PC-9 (cell line): ENCODE measurements at places on chromosomes 2 and 18.
A peak's percentile ranks its signal among the peaks of the same experiment; 100 is the strongest.

DNA sequence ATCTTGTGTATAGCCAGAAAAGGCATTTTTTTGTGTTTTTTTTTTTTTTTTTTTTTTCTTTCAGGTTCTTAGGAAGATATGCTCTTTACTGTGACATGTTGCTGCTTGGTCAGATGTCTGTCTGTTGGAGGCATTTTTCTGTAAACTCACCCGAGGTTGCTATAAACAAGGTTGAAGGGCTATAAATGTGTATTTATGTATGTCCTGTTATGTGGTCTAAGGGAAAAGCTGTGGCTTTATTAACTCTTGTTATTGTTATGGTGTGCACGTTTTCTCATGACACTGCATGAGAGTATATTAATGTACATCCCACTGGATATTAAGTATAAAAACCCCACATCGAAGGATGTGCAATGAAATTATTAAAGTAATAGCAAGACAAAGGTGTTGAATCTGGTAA lies 102.0 kb downstream of the ZNF532 start:
- DNase-seq = no peak

DNA sequence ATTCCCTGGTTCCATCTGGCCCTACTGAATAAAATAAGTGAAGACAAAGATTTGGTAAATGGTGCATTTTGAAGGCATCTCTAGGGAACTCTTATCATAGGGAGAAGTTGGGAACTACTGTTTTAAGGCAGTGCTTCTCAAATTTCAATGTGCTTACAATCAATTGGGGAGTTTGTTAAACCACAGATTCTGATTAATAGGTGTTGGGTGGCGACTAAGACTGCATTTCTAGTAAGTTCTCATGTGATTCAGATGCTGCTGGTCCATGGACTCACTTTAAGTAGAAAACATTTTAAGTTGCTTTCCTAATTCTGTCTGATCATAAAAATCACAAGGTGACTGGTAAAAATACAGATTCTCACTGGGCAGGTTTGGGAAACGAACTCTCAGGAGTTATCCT lies 14.6 kb downstream of the FARSB start:
- no peak for DNase-seq

DNA sequence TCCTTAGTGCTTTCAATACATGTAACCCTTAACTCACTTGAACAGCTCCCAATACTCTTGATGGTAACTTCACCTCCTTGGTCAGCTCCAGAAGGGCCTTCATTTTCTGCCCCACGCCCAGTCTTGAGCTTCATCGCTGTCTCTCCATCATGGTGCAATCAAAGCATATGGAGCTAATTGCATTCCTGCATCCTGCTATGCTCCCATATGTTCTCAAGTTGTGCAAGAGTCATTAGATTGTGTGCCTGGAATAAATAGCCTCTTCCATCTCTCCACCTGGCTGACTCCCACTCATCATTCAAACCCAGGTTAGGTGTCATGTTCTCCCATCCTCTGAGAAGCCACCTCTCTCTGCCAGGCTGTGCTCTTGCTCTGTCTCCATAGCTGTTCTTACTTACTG lies 364.5 kb upstream of the RGPD4 start:
- no peak for DNase-seq

- DNase-seq = no peak
Measured at GRCh38 chr2:239145106-239145505, 255.7 kb downstream of the HDAC4 start.

GRCh38 chr2:138271467-138271866 lies 230.1 kb upstream of the SPOPL start:
- no peak for DNase-seq

GRCh38 chr2:3177891-3178577 lies 199.6 kb downstream of the EIPR1 start:
- DNase-seq = no peak

DNA sequence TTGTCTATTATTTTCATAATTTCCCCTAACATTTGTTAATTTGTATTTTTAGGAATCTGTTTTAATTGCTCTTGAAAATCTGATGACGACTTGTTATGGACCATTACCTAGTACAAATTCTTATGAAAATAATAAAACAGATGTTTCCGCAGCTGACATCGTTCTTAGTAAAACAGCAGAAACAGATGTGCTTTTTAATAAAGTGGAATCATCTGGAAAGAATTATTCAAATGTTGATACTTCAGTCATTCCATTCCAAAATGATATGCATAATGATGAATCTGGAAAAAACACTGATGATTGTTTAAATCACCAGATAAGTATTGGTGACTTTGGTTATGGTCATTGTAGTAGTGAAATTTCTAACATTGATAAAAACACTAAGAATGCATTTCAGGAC lies 69.9 kb downstream of the PMS1 start:
- no peak for DNase-seq

DNA sequence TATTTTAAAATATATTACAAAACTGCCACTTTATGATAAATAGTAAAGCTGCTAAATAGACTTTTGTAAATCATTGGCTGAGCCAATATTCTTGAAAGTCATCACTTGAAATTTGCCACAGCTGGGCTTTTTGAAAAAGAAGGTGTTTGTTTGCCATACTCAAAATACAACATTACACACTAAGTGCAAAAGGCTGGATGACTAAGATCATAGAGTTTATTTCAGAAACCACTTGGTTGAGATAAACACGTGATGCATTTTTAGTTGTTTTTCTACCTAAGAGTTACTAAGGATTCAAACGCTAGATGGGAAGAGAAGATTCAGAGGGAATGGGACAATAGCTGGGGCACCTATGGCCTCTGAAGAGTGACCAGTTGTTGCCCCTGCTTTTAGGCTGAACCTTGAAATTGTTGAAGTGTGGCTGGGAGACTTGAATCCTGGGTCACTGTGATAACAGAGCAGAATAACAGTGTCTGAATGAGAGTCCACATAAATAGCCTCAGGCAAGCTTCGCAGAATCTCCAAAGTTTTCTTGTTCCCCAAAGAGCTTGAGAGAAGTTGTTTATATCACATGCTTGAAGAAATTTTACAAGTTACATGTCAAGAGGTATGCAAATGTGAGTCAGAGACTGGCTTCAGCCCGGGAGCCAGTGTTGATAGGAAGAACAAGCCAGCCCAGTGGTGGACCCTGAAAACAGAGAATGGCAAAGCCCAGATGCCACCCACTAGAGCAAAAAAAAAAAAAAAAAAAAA lies 409.8 kb downstream of the GPD2 start:
- DNase-seq = no peak

- no peak for DNase-seq
Measured at GRCh38 chr2:156339110-156339847, 6.8 kb upstream of the NR4A2 start.

- no peak for DNase-seq
Measured at GRCh38 chr2:38446906-38447561, 70.0 kb upstream of the ATL2 start.

DNA sequence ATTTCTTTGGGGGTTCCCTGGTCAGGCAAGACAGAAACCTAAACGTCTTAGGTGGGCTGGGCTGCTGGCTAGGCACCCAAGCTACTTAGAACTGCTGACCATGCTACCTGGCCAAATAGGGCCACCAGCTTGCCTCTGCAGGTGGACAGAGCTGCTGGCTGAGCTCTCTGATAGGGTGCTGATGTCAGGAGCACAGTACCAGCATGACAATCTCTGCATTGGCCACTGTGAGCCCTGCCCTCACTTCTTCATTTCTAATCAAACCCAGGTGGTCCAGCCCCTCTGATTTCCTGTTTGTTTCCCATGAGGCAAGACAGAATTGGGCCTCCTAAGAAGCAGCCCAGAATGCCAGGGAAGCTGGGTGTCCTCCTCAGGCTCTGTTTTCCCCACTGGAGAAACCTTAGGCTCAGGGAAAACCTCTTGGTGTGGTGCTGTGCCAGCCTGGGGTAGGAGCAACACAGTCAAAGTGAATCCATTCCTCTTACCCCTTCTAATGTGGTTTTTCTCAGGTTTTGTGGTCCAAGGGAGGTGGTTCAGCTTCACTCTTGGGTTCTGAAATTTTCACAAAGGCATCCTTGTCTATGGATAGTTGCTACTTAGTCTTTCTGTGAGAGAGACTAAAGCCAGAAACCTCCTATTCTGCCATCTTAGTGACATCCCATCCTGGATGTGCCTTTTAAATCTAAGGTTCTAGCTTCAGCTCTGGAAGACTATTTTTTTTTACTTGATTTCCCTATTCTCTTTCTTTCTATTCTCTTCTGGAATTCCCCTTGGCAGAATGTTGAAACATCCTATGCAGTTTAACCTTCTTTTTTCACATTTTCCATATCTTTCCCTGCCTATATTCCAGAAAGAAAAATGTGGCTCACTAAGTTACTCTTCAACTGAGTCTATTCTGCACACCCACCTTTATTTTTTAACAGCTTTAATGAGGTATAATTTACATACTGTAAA lies 15.2 kb downstream of the SP100 start:
- DNase-seq = no peak

DNA sequence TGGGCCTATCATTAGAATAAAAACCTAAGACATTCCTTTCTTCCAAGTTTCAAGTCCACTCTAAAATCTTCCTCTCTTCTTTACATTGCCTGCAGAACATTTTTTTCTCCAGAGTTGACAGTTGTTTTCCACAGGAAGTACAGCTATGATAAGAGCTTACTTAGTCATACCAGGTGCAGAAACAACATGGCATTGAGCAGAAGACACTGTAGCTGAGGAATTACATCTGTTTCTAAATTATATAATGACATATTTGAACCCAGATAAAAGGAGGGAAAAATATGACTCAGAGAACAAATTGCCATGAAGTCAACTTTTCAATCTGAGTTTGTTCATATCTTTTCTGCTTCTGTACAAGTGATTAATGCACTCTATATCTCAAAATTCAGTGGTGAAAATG lies 30.2 kb downstream of the CMPK2 start:
- DNase-seq = no peak

GRCh38 chr2:49189512-49190225 lies 35.4 kb upstream of the FSHR start:
- no peak for DNase-seq

DNA sequence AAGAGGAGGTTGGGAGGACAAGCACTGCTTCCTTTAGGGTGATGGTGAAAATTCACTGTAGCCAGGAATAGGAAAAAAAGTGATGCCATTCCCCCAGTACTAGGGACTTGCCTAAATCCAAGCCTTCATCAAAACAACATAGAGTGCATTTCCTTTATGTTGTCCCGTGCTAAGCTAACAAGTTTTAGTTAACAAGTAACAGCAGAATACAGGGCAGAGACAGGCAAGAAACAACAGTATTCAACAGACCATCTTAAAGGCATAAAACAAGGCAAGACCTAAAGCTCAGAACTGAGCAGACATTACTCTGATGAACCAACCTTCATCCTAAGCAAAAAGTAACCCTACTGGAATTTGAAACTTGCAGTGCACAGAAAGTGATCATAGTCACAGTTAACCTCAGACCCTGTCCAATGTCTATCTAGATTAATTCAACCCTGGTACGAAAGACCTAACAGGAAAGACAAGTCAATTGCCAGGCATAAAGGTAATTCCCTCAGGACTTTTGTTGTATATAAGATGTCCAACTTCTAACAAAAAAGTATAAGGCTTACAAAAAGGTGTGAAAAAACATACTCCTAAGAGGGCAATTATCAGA lies 34.4 kb upstream of the GALNT1 start:
- DNase-seq = no peak

- no peak for DNase-seq
Measured at GRCh38 chr2:66185497-66186054, 249.3 kb upstream of the MEIS1 start.

- no peak for DNase-seq
Measured at GRCh38 chr2:54704688-54705605, 18.5 kb upstream of the EML6 start.

DNA sequence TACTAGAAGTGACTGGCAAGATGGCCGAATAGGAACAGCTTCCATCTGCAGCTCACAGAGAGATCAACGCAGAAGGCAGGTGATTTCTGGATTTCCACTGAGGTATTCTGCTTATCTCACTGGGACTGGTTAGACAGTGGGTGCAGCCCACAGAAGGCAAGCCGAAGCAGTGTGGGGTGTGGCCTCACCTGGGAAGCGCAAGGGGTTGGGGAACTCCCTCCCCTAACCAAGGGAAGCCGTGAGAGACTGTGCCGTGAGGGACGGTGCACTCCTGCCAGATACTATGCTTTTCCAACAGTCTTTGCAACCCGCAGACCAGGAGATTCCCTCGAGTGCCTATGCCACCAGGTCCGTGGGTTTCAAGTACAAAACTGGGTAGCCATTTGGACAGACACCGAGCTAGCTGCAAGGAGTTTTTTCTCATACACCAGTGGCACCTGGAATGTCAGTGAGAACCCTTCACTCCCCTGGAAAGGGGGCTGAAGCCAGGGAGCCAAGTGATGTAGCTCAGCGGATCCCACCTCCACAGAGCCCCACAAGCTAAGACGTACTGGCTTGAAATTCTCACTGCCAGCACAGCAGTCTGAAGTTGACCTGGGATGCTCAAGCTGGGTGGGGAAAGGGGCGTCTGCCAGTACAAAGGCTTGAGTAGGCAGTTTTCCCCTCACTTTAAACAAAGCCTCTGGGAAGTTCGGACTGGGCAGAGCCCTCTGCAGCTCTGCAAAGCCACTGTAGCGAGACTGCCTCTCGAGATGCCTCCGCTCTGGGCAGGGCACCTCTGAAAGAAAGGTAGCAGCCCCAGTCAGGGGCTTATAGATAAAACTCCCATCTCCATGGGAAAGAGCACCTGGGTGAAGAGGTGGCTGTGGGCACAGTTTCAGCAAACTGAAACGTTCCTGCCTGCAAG lies 40.1 kb downstream of the PLEK start:
- DNase-seq = no peak

GRCh38 chr2:46248171-46248570 lies 49.0 kb upstream of the EPAS1 start:
- DNase-seq = no peak

- DNase-seq = no peak
Measured at GRCh38 chr18:71707400-71707799, 836.7 kb downstream of the CBLN2 start.

- peak; percentile 47 for DNase-seq
Measured at GRCh38 chr2:63424329-63425078, 163.8 kb downstream of the WDPCP start.

DNA sequence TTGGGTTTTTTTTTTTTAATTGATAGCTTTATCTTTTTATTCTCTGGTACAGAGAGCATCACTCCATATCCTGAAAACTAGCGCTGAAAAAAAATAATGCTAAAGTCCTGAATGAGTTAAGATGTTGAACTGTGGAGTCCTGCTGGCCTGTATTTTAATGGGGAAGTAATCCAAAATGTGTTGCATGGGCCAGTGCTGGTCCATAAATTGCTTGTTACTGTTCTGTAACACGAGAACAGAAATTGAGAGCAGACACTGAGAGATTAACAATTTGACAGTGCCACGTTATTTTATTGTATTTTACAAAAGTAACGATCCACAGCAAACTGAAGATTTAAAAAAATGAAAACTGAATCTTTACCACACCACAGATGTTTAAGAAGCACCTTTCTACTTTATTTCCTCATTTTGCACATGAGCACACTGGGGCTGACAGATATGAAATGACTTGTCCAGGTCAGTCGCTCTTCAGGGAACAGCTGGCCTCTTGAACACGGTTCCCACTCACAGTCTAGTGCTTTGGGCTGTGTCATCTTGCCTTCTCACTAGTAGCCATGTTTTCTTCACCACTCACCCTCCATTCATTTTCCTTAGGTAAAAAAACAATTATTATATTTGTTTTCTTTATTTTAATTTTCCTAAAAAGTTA lies 35.3 kb downstream of the ZCCHC2 start:
- DNase-seq = no peak
